ENCODE measurements at places on chromosomes 7 and 10. TPM values are rescaled to one million over a fixed set of nuclear protein-coding genes. Genes with fewer than 3 reads are reported as not detected.

- DNase-seq, result no peak
Measured at GRCh38 chr7:147912946-147913638, 677.5 kb upstream of the C7orf33 start.

SLC18A2 gene
- 1.1 TPM for polyA plus RNA-seq

DNA sequence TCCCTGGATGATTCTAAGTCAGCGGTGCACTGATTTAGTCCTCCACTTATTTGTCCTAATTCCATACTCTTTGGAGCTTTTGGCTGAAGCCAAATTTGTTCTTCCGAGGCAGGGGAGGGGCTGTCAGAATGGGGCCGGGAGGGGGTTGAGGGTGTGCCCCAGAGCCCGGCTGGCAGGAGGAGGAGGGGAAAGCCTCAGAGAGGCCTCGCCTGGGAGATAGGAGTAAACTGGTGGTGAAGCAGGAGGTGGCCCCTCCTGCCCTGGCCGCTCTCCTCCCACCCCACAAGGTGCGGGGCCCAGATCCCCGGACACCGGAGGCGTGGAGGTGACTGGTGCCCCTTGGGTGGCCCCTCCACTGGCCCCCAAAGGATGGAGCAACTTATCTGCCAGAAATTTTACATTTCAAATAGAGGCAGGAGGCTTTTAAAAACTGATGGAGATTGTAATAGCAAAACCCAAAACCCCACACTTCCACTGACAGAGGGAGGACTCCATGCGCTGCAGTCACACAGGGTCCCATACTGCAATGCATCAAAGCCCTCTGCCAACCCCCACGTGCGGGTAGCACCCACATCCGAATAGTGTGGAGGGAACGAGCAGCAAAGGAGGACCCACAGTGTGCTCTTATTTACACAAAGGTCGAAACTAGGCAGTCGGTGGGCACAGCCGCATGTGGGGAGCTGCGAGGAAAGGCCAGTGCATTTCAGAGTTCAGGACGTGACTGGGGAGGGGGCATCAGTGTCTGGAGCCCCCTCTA lies 61.9 kb downstream of the CAMK2B start:
- DNase-seq, result no peak

- no peak for DNase-seq
Measured at GRCh38 chr7:12431886-12432556, 28.4 kb upstream of the VWDE start.

DNA sequence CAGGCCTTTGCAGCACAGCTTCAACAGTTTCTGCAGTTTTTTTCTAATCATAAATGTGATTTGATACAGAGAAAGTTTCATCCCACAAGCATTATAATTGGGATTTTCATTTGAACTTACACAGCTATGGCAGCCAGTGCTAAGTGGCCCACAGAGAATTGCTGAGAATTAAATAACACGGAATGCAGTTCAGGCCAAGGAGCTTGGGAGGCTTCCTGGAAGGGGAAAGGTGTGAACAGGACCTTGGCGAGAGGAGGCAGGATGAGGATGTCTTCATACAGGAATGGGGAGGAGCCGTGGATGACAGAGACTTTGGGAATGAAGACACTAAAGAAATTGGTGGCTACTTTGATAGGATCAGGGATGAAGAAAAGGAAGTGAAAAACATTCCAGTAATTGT lies 95.3 kb downstream of the ZNF22 start:
- no peak for DNase-seq

DNA sequence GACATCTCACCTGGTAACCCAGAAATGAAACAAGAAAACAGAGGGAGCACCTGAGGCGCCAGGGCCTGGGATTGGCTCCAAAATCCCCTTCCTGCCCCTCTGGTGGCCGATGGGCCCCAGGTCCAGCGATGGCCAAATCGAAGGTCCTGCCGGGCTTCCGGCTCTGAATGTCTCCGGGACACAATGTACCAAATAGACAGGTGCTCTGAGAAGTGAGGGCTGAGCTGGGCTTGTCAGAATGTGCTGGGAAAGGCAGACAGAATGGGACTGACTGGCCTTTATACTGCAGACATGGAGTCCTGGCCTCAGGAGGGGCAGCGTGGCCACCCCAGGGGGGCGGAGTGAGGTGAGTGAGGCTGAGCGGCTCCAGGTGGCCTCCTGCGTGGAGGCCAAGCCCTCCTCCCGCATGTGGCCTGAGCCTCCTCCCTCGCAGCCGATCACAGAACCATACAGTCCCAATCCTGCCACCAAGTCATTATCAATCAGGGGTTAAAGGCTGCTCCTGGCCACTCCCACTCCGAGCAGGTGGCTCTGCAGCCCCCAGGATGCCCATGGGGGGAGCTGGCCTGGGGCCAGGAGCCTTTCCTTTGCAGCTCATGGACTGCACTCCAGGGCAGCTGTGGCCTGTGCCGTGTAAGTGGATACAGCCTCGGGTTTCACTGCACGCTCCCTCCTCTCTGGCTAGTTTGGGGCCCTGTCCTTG lies 185.5 kb downstream of the ADARB2 start:
- DNase-seq, result no peak

DNA sequence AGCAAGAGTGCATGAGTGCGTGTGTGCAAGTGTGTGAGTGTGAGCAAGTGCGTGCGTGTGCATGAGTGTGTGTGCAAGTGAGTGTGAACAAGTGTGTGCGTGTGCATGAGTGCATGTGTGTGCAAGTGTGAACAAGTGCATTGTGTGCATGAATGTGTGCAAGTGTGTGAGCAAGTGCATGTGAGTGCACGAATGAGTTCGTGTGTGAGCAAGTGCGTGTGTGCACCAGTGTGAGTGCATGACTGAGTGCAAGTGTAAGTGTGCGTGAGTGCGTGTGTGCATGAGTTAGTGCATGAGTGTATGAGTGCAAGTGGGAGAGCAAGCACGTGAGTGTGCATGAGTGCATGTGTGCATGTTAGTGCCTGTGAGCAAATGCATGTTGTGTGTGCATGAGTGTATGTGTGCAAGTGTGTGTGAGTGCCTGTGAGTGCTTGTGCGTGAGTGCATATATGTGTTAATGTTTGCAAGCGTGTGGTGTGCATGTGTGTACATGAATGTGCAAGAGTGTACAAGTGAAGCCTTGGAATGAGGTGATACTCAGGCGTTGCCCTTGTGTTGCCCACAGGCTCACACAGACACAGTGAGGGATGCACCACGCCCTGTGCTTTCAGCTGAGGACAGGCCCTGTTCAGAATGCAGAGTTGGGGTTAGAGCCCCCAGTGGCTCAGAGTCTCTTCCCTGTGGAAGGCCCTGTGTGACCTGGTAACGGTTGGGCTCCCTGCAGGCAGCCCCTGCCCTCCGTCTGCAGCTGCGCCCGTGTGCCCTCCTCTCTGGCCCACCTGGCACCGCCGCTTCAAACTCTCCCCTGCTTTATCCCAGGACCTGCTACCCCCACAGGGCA lies 97.1 kb downstream of the NKX6-2 start:
- no peak for DNase-seq

DNA sequence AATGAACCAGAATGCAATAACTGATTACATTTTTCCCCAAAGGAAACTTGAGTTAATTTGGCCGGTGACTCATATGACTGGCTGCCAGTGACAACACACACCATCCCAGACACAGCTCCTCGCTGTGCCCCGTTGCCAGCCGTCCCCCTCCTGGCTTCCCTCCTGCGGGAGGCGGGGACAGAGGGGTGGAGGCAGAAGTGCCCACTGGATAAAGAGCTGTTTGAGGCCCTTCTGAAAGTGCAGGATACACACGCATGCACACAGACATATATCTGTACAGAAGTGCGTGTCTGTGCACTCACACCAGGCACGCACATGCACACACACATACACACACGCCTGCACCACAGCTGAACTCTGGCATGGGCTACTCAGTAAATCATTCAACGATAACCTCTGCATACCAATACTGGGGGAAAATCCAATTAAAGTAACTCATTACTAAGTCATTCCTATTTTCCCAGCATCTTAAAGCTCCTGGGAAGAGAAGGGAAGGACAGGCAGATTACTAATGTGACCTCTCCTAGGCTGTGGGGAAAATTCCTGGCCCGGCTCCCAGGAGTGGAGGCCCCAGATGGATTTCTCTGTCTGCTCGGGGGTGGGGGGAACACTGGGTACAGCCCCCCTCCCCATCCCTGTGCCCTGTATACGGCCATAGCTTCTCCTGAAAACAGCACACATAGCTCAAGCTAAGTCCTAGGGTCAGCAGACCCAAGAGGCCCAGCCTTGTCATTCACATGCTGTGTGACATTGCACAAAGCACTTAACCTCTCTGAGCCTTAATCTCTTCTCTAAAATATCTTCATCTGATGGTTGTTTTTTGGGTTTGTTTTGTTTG lies 52.3 kb upstream of the MYL10 start:
- no peak for DNase-seq

MSMB gene
- polyA plus RNA-seq, result not detected

DNA sequence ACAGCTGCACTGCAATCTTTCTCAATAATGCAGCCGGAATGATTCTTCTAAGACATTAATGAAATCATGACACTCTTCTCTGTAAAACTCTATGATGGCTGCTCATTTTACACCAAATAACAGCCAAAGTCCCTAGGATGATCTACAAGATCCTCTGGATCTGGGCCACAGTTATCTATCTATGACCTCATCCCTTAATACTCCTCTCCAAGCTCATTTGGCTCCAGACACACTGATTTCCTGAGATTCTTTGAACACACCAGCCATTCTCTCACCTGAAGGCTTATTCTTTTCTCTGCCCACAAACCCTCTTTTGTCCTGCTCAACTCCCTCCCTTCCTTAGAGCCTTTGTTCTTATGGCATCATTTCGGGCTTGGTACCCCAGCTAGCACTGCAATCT lies 577.4 kb upstream of the ANKRD30A start:
- DNase-seq, result no peak

DNA sequence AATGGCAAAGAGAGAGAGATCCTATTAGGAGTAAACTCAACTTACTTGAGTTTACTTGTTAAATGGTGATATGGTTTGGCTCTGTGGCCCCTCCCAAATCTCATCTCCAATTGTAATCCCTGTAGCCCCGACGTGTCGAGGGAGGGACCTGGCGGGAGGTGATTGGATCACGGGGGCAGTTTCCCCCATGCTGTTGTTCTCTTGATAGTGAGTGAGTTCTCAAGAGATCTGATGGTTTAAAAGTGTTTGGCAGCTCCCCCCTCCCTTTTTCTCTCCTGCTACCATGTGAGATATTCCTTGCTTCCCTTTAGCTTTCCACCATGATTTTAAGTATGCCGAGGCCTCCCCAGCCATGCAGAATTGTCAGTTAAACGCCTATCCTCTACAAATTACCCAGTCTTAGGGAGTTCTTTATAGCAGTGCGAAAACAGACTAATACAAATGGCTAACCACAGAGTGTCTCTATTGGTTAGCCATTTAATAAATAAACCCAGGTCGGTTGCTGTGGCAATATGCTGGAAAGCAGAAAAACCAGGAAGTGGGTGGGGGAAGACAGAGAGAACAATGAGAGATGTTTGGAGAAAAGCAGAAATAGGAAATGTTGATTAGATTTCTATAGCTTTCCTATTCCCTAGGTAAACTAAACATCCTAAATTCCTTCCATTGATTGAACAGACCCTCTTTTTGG lies 3.0 kb upstream of the STMP1 start:
- DNase-seq, result no peak

CALHM3 gene
- polyA plus RNA-seq, result not detected

- no peak for DNase-seq
Measured at GRCh38 chr10:98694883-98695282, 248.1 kb upstream of the HPS1 start.

All from renal cortex interstitium (tissue), 15 donors.